Ovary (tissue), 10 donors: ENCODE measurements at places on chromosomes 4 and X.

GRCh38 chr4:187118602-187119120, 395.0 kb upstream of the FAT1 start:
- H3K4me3 ChIP-seq: no peak overlapping the region
- H3K27ac ChIP-seq: no peak overlapping the region
- no peak for DNase-seq

- H3K4me1 ChIP-seq: peaks cover under 1% of the 10 kb centered on the region
- H3K27ac ChIP-seq: no peak overlapping the region
- H3K36me3 ChIP-seq: no peaks in the 10 kb centered on the region
- H3K4me3 ChIP-seq: no peak overlapping the region
- no peaks in the 10 kb centered on the region for H3K27me3 ChIP-seq
Measured at GRCh38 chr4:88531549-88531948, 8.0 kb upstream of the PYURF start.

DNA sequence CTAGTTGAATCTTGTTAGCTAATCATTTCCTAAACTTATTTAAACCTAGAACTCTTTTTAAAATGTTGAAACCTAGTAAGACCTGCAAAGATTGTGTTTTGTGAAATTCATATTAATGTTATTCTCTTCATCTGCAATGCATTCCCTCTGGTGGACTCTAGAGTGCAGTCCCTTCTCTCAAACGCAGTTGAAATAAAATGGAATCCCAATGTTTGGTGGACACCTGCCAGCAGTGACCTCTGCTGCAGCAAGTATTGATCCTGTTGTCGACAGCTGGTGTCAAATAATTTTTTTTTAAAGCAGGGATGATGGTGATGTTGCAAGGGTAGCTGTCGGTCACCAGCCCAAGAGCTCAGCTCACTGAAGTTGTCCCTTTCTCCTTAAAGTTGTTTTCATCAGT, 492.0 kb downstream of the ZIC3 start:
- DNase-seq: no peak
- H3K4me3 ChIP-seq: no peak overlapping the region
- H3K36me3 ChIP-seq: no peaks in the 10 kb centered on the region
- H3K4me1 ChIP-seq: no peaks in the 10 kb centered on the region
- H3K27ac ChIP-seq: no peak overlapping the region
- no peaks in the 10 kb centered on the region for H3K27me3 ChIP-seq

GRCh38 chr4:21467551-21467950, 481.0 kb downstream of the KCNIP4 start:
- H3K27me3 ChIP-seq: no peaks in the 10 kb centered on the region
- no peak overlapping the region for H3K27ac ChIP-seq
- no peak for DNase-seq
- no peak overlapping the region for H3K4me3 ChIP-seq
- H3K36me3 ChIP-seq: no peaks in the 10 kb centered on the region
- no peaks in the 10 kb centered on the region for H3K4me1 ChIP-seq

DNA sequence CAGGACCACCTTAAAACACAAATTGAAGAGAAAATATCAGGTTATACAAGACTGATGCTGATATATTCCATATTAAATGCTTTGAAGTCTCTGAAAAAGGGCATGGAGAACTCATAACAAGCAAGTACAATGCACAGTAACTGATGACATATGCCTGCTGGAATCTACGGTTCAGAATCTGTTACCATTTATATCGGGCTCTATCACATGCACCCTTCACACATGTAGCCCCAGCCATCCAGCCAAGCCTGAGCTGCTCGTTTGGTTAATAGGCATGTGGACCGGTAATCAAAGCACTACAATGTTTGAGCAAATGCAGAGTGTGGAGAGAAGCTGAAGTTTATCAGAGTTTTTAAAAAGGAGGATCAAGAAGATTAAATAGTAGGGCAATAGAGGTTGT, 11.8 kb downstream of the COMMD8 start:
- no peak for DNase-seq
- no peaks in the 10 kb centered on the region for H3K36me3 ChIP-seq
- H3K4me1 ChIP-seq: no peaks in the 10 kb centered on the region
- no peaks in the 10 kb centered on the region for H3K27me3 ChIP-seq

GRCh38 chr4:123234955-123235354, 161.6 kb upstream of the SPRY1 start:
- no peaks in the 10 kb centered on the region for H3K27me3 ChIP-seq
- no peaks in the 10 kb centered on the region for H3K4me1 ChIP-seq
- no peak overlapping the region for H3K4me3 ChIP-seq
- H3K36me3 ChIP-seq: no peaks in the 10 kb centered on the region
